ENCODE measurements at places on chromosomes 5 and 9.

DNA sequence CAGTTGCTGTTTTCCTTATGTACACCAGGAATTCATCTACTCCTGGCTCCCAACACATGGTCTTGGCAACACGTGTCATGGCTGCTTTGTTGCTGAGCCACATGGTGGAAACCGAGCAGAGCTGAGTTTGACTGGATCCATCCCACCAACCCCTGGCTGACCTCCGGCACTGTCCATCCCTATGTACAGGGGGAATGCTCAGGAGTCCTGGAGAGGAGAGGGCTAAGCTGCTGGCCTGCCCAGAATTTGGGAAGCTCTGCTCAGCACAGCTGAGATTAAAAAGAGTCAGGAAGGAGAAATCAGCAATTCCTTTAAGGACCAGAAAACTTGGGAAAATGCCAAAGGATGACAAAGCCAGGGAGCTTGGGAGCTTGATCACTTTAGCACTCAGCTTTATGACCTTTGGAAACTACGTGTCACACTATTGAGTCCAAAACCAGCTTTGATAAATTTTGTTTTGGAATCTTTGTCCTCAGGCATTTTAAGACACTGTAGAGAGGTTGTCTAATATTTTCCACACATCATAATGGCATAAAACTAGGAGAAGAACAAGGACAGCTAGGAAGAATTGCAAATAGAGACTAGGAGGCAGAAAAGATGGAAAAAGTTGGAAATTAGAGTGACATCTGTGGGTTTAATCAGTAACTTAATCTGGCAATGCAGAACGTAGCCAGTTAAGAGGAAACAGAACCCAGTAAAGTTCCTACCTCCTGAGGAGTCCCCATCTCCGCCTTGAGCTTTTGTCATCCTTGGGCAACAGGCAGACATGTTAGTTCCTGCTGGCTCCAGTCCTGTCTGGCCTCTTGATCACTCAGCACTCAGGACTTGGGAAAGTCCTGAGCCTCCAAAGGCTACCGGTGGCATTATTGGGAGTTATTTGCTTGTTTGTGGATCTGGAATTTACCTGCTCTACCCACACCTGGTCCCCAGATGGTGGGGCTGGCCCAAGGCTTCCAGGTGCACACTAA is 62.5 kb upstream of the PLPP1 start:
- DNase-seq, result no peak

GRCh38 chr9:40884072-40884901 is 244.2 kb downstream of the FOXD4L6 start:
- peak; percentile 16 for DNase-seq

GRCh38 chr5:21856987-21857386 is 996.2 kb downstream of the CDH12 start:
- DNase-seq, result no peak

DNA sequence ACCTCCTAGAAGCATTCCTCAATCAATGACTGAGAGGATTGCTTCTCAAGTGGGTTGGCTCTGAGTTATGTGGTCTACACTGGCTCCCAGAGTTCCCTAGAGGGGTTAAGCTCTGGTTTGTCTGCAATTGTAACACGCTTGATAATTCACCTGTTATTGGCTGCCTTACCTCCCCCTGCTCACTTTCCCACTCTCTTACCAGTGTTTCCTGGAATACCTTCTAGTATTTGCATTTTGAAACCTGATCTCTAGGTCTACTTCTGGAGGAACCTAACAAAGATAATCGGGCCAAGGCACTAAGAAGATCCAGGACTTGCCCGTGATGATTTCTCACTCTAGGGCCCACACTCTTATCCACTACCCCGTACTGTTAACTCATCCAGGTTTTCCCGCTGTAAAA is 110.1 kb upstream of the MAP3K1 start:
- no peak for DNase-seq

- DNase-seq, result no peak
Observed at GRCh38 chr5:61177070-61177469, 14.8 kb upstream of the SMIM15 start.

Measured in dorsolateral prefrontal cortex (tissue), 122 donors.